ENCODE measurements at places on chromosomes 2 and 18. TPM values are rescaled to one million over a fixed set of nuclear protein-coding genes. Genes with fewer than 3 reads are reported as not detected.

DNA sequence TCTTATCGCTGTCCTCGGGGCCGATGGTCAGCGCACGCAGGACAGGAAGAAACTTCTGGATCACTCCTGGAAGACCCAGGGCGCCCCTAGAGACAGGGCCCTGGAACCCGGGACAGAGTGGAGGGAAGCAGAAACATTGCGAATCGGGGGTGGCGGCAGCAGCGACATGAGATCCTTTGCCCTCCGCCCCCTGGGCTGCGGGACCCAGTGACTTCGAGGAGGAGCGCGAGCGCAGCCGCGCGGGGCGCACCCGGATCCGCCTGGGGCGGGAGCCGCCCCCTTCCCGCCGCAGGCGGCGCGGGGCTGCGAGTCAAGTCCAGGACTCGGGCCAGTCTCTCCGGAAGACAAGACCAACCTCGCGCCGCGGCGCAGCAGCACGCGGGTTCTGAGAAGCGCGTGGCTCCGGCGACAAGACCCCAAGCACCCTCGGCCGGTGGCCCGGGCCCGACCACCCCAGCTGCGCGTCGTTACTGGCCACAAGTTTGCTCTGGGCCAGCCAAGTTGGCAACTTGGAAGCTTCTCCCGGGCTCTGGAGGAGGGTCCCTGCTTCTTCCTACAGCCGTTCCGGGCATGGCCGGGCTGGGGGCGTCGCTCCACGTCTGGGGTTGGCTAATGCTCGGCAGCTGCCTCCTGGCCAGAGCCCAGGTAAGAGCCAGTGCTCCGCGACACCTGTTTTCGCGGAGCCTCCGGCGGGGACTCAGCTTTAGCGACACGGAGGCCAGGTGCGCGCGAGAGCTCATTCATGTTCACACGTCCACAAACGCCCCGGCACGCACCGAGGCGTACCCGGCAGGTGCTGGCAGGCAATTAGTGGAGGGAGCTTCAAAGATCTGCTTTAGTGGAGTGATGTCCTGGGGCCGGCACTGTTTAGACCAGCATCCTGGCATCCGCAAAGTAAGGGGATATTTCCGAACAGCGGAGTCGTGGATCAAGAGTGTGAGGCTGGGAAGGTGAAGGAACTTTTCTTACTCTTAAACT is at the start of gene PTH2R:
Gene PTH2R (plus strand): TSS at position 319 of the 978 bp plus-strand sequence. CDS start 252 bp downstream, at position 571.
- DNase-seq, result no peak

GRCh38 chr18:67425672-67426071 is 90.8 kb downstream of the DSEL start:
- DNase-seq, result no peak

GRCh38 chr18:35707247-35707646 is 125.7 kb downstream of the GALNT1 start:
- no peak for DNase-seq

The SCYGR4 gene
- not detected for total RNA-seq

The DSG4 gene
- 0.38 TPM for total RNA-seq

DNA sequence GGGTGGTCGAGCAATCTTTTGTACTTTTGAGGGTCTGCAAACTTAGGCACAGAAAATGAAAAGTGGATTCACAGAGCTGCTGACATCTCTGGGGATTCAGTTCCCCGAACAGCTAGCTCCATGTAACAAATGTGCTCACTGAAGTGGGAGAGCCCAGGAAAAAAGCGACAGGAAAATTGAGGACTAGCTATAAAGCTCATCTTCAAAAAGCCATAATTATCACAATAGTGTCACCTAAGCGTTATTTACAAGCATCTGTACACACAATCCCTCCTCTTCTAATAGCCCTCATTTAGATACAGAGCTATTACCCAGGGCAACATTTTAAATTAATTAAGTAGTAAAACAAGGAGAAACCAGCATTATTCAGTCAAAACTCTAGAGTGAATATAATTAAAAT is 36.1 kb downstream of the RNF152 start:
- DNase-seq, result no peak

The CYP20A1 gene
- 5.8 TPM for total RNA-seq

DNA sequence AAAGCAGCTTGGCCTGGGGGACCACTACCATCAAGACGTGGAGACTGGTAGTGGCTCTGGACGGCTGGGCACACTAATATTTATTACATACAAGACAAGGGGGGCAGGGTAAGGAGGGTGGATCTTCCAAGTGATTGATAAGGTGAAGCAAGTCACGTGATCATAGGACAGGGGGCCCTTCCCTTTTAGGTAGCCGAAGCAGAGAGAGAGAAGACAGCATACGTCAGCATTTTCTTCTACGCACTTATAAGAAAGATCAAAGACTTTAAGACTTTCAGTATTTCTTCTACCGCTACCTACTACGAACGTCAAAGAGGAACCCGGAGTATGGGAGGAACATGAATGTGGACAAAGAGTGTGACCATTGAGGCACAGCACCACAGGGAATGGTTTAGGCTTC is 307.9 kb downstream of the RPIA start:
- DNase-seq, result no peak

- DNase-seq, result no peak
These were observed 39.7 kb downstream of the COL3A1 start for GRCh38 chr2:189013671-189014448.

GRCh38 chr2:160936044-160936806 is 224.0 kb upstream of the TANK start:
- DNase-seq, result no peak

The KCNF1 gene
- total RNA-seq, result 0.66 TPM

All from HT-29 (cell line).